ENCODE measurements at places on chromosomes 6 and 20.

GRCh38 chr6:139198529-139199288, 63.8 kb downstream of the HECA start:
- DNase-seq = no peak

- no peak for DNase-seq
Observed at GRCh38 chr6:63475707-63476106, 96.6 kb upstream of the LOC128125822 start.

DNA sequence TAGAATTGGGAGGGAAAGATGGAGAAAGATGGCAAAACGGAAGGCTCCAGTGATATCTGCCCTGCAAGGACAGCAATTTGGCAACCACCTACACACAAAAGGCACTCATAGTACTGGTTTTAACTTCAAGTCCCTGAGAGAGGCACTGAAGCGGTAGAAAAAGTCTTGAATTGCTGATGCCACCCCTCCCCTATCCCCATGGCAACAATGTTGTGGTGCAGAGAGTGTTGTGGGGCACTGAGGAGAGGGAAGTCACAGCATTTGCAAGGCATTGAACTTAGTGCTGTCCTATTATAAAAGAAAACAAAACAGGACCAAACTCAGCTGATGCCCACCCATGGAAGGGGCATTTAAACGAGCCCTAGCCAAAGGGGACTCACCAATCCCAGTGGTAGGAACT, 343.7 kb downstream of the HAO1 start:
- no peak for DNase-seq

GRCh38 chr6:36692220-36692619, 5.4 kb upstream of the RAB44 start:
- DNase-seq = no peak

DNA sequence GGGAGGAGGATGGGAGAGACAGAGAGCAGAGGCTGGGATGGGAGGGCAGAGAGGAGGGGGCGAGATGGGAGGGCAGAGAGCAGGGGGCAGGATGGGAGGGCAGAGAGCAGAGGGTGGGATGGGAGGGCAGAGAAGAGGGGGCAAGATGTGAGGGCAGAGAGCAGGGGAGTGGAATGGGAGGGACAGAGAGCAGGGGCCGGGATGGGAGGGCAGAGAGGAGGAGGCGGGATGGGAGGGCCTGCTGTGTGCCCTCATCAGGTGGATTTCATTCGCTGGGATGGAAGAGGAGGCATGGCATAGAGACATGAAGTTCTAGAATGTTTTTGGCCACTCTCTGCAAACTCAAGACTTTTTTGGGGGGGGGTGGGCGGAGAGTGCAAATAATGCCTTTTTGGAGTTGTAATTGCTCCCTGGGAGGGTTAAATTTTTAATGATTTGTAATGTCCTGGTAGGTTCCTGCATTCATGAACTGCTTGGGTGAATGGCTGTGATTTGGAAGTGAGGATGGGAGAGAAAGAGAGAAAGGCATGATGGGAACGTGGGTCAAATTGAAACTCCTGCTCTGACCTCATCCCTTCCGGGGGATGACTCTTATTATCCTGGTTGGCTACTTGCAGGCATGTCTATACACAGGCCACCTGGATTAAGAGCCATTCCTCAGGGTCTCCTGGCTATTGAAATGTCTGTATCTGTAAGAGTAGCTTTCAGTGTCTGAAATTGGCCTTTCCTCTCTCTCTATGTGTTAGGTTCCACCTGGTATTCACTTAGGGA, 162.4 kb upstream of the AGPAT4 start:
- no peak for DNase-seq

GRCh38 chr6:37977715-37978114, 158.2 kb downstream of the ZFAND3 start:
- DNase-seq = no peak

GRCh38 chr20:34143951-34144350, 31.9 kb upstream of the EIF2S2 start:
- no peak for DNase-seq

DNA sequence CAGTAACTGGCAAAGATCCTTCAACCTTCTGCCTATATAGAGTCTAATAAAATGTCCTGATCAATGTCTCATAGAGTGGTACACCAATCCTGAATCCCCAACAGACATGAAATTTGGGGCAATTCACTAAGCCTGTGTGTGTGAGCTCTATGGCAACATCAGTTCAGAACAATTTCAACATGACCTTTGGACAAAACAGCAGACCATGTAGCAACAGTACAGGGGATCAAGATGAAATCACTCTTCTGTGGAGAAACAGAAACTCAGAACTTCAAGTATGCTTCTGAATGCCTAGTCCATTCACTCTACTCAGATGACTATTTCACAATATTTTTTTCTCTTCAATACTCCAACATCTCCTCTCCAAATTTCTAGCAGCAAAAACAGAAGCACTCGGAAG, 49.1 kb upstream of the OPRM1 start:
- DNase-seq = no peak

Data from right lung (tissue), 10 donors.